ENCODE measurements at places on chromosomes 3 and 15.

DNA sequence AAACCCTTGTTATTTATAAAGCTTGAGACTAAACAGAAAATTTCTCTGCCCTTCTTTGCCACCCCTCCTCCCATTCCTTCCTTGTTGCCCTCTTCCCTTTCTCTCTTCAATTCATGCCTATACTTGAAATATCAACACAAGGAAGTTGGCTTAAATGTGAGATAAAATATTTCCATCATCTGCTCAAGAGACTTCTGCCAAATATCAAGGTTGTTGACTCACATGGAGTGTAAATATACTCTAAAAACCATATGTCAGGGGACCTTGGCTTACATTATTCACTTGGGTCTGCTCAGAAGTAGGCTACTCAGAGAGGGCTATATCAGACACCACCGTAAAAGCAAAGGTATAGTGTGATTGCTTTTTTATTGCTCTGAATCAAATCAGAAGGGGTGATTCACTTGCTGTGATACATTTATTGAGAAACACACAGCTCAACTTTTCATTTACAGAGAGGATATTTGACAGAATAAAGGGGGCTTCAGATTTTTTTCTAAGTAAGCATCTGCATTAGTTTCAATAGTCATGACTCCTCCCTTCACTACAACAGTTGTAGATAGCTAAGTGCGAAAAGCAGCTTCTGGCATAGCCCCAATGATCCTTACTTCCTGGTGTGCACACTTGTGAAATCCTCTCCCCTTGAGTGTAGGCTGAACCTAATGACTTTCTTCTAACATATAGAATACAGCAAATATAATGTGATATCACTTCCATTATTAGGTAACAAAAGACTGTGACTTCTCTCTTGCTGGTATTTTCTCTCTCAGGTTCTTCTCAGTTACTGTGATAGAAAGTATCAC is 386.2 kb downstream of the EFHB start:
- DNase-seq, result no peak

- DNase-seq, result peak; percentile 33
Observed at GRCh38 chr3:191328962-191329653, at the start of gene CCDC50. TSS of gene CCDC50 (plus strand) at chr3:191329394. CDS start at chr3:191329675, 281 bp downstream.

GRCh38 chr3:150426292-150426691 is 18.2 kb downstream of the TSC22D2 start:
- DNase-seq, result no peak

GRCh38 chr15:53869044-53869805 is 109.0 kb upstream of the UNC13C start:
- no peak for DNase-seq

DNA sequence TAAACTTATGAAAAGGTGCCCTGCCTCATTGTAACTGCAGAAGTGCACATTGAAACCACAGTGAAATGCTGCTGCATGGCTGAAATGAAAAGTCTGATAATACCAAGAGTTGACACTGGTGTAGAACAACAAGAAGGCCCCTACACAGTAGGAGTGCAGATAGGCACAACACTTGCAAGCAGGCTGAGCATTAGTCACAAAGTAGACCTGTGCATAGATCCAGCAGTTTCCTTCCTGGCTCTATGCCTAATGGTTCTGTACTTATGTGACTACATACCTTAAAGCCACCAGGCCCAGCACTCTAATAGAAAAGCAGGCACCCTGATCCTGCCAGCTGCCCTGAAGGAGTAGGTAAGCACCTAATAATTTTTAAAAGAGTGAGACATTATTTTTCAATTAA is 41.8 kb downstream of the PRR23E start:
- no peak for DNase-seq

- DNase-seq, result no peak
Observed at GRCh38 chr3:134718726-134719125, 67.9 kb upstream of the KY start.

DNA sequence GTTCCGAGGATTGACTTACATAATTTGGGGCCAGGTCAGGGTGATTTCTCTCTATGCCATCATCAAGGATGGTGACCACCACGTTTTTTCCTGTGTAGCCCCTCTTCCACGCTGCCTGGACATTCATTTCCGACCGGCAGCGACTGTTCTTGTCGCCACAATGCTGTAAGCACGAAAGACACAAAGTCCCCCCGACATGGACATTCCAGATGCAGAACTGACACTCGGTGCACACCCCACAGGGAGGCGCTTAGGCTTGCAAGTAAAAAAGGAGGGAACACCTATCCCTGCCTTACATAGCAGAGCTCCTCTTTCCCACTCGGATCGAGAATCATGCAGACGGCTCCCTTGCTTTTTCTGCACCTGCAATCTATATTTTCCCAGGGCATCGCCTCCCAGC is 58.2 kb downstream of the PCSK6 start:
- no peak for DNase-seq

- DNase-seq, result no peak
Observed at GRCh38 chr3:167032267-167032876, 347.7 kb downstream of the ZBBX start.

- DNase-seq, result no peak
Observed at GRCh38 chr15:70227147-70227546, 129.4 kb upstream of the TLE3 start.

- DNase-seq, result no peak
Observed at GRCh38 chr3:173238091-173238490, 97.1 kb upstream of the SPATA16 start.

DNA sequence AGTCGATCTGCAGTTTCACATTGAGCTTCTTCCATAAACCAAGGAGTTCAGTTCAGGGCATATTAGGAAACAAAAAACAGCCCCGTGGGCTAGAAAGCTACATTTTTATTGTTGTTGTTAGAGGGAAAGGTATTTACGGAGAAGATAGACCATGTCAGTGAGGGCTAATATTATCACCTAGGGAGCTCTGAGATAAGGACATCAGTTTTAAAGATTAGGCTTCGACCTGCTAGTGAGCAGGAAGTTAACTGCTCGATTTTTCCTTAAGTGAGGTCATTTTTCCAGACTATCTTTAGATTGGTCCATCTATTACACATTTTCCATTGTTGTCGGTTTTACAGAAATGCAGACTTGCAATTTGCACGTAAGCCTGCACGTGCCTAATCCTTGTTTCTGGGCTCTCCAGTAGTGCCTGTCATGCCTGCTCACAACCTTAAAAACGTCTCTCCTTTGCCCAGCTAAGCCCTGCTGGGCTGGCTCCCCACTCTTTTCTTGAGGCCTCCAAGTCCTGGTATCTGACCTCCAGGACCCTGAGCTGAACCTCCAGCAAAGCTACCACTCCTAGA is 72.6 kb downstream of the MTHFS start:
- DNase-seq, result no peak

- no peak for DNase-seq
Observed at GRCh38 chr3:52126036-52126435, 28.2 kb downstream of the POC1A start.

DNA sequence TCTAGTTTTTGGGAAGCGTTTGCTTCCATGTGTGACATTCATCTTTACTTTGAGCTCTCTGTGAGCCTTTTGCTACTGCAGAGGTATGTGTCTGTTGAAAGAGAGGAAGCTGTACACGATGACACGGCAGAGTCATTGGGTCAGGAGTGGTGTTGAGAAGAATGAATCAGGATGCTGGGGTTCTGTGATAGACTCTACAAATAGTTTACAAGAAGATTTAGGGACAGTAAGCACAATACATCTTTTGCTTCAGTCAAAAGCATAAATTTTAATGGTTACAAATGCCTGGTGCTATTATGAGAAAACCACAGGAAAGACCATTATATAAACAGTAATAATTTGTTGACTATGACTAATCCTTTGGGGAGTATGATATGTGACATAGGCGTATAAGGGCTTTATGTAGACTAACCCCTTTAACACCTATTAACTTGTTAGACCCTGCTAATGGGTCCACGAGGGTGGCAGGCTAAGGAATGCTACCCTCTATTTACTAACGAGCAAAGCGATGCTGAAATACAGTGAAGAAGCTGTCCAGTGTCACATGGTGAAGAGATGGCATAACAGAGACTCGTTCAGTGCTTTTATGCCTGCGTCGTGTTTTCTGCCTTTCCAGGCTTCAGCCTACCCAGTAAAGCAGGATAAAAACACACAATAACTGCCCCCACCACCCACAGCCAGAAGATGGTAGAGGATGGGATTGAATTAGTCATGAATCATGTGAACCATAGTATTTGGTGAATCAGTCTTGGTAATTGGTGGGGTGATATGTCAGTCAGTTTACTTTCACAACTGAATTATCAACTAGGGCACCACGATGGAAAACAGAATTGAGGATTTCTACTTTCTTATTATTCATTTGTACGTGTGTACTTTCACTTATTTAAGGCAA is 118.8 kb downstream of the LPP start:
- DNase-seq, result no peak

DNA sequence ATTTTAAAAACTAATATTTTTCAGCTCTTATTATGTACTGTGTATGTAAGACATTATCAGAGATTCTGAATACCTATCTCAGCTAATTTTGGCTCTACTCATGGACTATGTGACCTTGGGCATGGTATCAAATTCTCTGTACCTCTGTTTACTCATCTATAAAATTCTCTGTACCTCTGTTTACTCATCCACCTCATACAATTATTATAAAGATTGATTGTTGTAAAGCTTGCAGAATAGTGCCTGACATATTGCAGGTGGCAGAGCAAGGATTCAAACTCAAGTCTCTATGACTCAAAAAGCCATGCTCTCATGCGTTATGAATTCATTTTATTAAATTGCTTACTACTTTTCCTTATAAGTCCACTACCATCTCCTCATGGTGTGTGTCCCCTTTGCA is 151.9 kb upstream of the ARL6 start:
- no peak for DNase-seq

GRCh38 chr15:59138243-59138642 is 33.3 kb downstream of the CCNB2 start:
- DNase-seq, result peak; percentile 32

DNA sequence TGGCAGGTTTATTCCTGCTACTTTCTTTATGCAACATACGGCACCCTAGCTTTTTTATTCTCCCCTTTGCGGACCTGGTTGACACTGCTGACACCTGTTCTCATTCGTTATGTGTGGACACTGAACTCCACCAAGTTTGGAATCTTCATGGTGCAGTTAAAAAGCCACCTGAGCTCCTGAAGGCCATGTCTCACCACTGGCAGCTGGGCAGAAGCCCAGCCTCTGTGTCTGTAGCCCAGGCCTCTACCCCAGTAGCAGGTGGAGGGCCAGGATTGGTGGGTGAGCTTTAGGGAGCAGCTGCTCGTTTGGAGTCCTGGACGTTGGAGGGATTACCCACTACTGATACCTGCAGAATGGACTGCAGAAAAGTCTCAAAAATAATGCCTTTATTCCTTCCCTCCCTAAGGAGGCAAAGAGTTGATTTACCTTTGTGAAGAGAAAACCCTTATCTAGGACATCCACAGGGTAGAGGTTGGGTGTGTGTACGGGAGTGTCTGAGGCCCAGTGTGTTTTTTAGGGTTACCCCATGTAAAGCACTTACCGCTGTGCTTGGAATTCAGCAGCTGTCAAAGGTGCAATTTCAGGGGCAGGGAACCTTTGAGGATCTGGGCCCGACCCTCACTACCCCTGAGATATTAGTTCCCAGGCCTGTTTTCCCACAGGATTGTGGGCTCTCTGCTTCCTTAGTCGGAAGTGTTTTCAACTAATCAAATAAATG is 637 bp upstream of the CCNDBP1 start:
- no peak for DNase-seq

GRCh38 chr3:30470496-30470895 is 135.9 kb upstream of the TGFBR2 start:
- DNase-seq, result no peak

DNA sequence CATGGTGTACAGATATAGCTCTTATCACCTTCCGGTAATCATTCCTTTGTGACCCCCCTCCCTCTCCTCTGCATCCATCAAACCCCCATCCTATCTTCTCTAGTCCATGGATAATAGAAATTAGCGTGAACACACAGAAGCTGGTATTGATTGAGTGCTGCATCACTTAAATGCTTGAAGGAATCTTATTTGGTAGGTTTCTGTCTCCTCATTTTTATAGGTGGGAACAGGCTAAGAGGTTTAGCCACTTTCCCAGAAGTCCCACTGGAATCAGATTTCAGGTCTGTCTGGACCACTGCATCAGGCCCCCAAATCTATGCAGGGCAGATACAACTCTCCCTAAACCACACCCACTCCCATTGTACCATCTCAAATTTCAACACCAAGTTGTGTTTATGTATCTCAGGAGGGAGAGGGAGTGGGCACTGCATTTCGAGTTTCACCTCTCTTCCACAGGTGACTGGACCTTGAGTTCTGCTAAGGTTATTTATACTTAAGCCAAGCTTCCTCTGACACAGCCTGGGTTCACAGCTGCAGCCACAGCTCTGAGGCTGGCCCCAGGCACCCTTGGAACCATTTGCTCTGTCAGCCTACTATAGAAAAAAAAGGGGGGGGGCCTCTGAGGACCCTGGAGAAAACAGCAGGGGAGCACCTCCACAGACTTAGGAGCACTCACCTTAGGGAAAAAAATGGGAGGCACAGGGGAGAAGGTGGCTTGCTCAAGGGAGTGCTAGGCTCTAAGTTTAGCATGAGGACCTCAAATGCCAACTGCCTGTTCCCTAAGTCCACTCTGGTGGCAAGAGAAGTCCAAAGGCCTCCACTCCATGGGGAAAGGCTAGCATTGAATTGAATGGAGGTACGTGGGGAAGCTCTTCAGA is 2.1 kb upstream of the NMB start:
- no peak for DNase-seq

GRCh38 chr15:67750371-67750770 is 74.9 kb upstream of the SKOR1 start:
- DNase-seq, result no peak

- DNase-seq, result peak; percentile 5
Observed at GRCh38 chr3:197456261-197457091, 99.3 kb downstream of the BDH1 start.

- DNase-seq, result no peak
Observed at GRCh38 chr3:169923189-169923588, 11.8 kb downstream of the SAMD7 start.

Data from activated T-helper 1 cell treated with anti-CD3 and anti-CD28 coated beads, Interleukin-2, amount 50 U/mL, for 16 hours (primary cell).